NCI-H1417 treated with DMSO at 0.1 percent for 48 hours (cell line): ENCODE measurements at places on chromosomes 4 and X.
A peak's percentile ranks its signal among the peaks of the same experiment; 100 is the strongest.

DNA sequence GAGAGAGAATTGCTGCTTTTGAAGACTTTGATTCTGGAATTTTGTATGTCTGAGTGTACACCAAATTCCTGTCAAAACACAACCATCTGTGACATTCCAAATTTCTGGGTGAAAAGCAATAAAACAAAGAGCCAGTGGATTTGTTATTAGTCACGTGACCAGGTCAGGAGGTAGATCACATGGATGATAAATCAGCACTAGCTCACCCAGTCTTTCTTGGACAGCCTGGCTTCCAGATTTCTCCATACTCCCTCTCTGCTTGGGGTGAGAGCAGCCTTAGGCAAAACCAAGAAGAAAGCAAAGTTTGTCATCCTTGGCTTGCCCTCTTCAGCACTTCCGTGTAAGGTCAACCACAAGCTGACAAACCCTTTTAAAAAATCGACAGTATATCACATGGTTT is 194.2 kb downstream of the CLCN4 start:
- DNase-seq: no peak

GRCh38 chrX:115350711-115351381 is 61.3 kb downstream of the LUZP4 start:
- DNase-seq: no peak

DNA sequence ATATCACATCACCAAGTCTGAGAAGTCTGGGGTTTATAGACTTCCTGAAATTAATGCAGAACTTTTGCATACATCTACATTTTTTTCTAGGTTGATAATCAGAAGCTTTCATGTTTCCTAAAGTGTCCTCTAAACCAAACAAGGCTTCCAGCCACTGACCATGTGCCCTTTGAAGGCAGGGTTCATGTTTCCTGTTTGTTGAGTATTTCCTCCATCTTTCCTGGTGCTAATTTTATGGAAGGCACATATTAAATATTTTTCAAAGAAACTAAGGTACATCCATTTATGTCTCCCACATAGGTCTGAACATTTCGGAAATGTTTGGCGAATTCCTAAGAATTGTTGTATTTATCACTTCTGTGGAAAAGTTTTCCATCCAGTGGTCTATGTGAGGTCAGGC is 5.6 kb downstream of the GALNT7 start:
- no peak for DNase-seq

- DNase-seq: no peak
These were observed 5.6 kb downstream of the SEPTIN11 start for GRCh38 chr4:76955182-76955581.

DNA sequence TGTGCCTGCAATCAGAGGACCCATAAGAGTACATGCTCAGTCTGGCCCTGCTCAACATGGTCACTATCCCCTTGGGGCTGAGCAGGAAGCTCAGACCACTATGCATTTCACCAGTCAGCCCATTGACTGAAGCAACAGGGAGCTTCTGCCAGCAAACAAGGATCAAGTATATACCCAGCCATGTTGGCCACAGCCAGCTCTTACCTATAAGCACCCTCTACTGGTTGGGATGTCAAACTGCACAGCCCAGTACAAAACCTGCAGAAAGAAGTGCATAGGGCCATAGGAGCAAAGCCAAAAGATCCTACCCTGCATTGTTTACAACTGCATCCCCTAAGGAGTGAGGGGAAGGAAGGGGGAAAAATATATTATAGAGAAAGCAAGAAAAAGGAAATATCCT is 214.4 kb upstream of the CPEB2 start:
- no peak for DNase-seq

DNA sequence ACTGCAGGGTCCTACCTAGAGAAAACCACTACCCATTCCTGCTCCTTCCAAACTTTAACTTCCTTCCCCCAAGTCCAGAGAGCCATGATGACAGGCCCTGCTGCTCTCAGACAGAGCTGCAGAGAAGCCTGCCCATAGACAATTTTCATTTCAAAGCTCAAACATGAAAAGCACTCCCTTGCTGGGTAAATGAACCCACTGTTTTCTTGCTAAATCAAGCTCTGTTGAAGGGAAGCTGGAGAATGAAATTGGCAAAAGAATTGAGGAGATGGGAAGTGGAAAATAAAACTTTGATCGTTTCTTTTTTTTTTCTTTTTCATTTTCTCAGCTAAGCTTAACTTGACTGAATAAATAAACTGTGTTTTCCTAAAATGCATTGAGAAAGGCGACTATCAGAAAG is 331.1 kb upstream of the CPEB2 start:
- no peak for DNase-seq

GRCh38 chrX:10620121-10620699 is at the start of gene MID1:
Gene MID1, minus strand, starts transcription at chrX:10620585. Its CDS starts 53,038 bp downstream, at chrX:10567547.
- DNase-seq: peak; percentile 42

DNA sequence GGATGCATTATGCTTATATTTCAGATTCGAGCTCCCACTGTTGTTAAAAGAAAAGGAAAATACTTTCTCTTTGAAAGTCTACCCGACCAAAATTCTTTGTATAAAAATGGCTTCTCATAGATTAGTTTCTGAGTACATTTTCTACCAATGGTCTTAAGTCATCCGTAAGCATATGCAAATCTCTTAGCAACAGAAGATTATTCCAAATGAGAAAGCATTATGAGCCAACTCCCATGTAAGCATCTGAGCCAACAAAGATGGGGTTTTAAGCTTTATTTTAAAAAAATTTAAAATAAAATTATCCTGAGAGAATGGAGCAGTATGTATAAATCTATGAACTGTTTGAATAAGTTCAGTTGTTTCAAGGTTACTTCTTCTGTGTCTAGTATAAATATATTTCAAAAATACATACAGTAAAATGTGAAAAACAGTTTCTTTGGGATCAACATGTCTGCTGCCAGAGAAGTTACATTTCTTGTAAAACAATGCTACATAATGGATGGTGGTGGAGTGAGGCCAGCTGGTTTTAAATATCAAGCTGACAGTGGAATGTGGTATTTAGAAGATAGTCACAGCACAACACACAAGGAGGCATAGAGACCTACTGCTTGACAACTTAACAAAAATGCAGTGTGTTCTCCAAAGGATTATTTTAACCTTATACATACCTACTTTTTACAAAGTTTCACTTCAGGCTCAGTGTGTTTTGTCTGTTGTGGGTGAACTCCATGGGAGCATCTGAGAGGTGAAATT is 199.5 kb upstream of the DIPK2B start:
- no peak for DNase-seq

- DNase-seq: no peak
These were observed 21.4 kb upstream of the PPP2R2C start for GRCh38 chr4:6493658-6494304.

GRCh38 chr4:190020790-190021717 is 6.0 kb downstream of the FRG2 start:
- DNase-seq: no peak

DNA sequence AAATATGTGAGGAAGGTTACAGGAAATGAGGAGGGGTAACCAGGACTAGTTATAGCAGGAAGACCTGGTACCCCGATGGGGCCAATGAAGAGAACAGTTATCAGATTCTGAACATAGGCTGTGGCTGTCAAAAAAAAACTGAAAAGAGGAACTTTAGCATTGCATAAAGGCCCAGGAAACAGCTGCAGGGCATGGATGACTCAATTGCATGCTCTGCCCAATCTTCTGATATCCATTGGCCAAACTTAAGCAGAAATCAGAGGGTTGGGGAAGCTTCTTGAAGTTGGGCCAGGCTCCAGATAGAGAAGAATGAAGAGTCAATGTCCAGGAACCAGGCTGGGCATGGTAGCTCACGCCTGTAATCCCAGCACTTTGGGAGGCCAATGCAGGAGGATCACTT is 1222.4 kb upstream of the PRKX start:
- DNase-seq: no peak

DNA sequence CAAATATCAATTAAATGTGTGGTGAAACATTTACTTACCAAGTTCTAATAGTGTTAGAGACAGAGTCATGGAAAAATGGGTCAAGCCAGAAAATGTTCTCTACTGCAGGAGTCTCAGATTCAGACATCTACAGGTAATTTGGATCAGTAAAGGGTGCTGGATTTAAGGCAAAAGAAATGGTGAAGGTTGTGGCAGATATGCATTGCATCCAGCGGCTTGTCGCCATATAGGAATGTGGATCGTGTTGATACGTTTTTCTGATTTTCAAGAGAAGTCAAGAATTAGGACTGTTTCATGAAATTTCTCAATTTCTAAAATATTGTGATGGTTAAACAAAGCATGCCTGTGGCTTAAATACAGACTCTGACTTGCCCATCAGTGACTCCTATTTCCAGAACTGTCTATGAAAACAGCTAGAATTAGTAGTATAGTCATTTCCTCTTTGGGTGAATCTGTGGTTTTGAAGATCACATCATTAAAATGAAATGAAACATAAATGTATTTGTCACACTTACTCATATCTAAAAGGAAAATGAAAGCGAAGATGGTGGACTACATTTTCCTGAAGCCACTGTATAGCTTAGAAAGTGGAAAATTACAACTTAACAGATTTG is 110.1 kb upstream of the VEGFC start:
- DNase-seq: no peak

- DNase-seq: peak; percentile 2
These were observed 223.1 kb upstream of the DMD start for GRCh38 chrX:33434256-33435092.

- DNase-seq: no peak
These were observed 228.2 kb downstream of the AFAP1 start for GRCh38 chr4:7711307-7711963.

- no peak for DNase-seq
These were observed 72.3 kb downstream of the STAG2 start for GRCh38 chrX:124033821-124034220.

DNA sequence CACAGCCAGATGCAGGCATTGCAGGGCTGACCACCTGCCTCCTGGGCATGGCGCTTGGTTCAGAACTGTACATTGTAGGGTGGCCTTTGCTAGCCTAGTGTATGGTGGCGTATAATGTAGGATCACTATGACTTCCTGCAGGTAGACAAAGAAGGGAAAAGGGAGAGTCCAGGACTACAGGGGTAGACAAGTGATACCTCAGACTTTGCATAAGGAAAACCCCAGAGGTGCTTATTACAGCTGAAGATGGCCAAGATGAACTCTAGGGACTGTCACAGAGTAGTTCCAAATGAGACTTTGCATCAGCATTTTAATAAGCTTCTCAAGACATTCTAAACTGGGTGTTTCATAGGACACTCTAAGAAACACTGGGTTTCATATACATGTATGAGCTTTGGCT is 116.4 kb upstream of the PUDP start:
- DNase-seq: no peak

- DNase-seq: no peak
These were observed 9.0 kb downstream of the RAB9A start for GRCh38 chrX:13697976-13698375.

DNA sequence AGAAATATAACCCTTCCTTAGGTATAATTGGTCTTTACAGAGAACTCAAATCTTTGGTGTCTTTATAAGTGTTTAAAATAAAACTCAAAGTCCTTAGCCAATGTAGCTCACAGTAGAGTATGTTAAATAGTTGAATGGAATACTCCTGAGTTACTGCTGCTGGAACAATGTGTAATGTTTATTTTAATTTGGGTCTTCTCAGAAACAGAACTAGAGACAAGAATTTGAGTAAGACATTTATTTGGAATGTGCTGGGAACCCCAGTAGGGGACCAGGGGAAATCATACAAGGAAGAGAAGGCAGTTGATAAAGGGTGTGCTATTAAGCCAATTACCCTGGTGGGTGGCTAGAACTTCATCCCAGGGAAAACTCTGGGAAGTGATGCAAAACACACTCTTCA is 240.4 kb upstream of the LDB2 start:
- DNase-seq: no peak

GRCh38 chr4:174697202-174697601 is 131.8 kb downstream of the GLRA3 start:
- DNase-seq: no peak

DNA sequence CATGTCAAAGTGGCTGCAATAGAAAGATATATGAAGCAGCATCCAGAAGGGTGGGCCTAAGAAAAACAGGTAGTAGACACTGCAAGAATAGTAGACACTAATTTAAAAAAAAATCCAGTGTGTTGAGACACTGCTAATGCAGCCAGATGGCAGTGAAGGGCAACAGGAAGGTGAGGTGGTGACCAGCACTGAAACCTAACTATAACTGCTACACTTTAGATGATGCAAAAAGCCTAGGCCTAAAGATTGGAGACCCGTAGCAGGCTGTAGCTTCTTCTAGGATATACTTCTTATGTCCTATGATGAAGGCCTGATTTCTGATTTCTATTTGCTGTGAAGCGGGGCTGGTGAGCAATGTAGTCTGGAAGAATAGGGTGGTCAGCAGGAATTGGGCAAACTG is 38.7 kb upstream of the SH3KBP1 start:
- DNase-seq: no peak

- DNase-seq: no peak
These were observed 80.7 kb upstream of the MAML3 start for GRCh38 chr4:140234697-140235060.

GRCh38 chr4:185773419-185773818 is 38.6 kb downstream of the SORBS2 start:
- DNase-seq: no peak

DNA sequence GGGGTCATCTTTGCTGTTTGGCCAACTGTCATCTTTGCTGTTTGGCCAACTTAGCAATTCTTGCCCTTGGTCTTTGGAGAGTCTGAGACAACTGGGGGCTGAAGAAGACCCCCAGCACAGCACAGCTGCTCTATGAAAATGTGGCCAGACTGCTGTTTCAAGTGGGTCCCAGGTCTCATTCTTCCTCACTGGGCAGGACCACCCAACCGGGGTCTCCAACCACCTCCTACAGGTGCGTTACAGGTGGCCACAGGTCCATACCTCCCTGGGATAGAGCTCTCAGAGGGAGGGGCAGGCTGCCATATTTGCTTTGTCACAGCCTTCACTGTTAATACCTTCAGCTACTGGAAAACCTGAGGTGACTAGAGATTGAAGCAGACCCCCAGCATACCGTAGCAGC is 82.1 kb upstream of the TCEAL2 start:
- no peak for DNase-seq

DNA sequence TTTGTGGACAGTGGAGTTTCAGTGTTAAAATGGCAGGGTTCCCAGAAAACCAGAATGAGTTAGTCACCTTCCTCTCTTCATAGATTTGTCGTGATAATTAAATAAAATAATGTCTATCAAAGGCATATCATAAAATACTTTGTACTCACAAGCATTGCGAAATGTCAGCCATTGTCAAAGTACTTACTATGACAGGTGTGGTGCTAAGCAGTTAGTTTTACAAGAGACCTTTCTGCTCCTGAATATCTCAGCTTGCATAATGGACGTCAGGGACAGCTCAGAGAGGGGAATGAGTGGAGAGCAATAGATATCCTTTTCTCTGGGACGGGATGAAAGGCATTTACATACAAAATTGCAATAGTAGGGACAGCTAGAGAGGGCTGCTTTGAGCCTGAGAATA is 560.9 kb downstream of the KCNIP4 start:
- no peak for DNase-seq

- DNase-seq: no peak
These were observed 84.3 kb upstream of the C1QTNF7 start for GRCh38 chr4:15343581-15343980.

DNA sequence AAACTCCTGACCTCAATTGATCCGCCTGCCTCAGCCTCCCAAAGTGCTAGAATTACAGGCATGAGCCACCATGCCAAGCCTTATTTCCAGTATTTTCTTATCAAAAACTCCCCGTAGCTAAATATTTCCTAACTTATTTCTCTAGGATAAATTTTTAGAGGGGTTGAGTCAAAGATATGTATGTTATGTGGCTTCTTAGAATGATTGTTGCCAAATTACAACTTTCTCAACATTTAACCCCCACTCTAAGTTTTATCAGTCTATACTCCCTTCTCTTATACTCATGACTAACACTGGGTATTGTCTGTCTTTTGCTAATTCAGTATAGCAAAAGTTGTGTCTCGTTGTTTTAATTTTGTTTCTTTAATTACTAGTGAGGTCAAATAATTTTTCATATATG is 187.7 kb upstream of the LNX1 start:
- no peak for DNase-seq
